Muscle of arm (tissue), 14 donors: ENCODE measurements at places on chromosomes 6 and 20.

DNA sequence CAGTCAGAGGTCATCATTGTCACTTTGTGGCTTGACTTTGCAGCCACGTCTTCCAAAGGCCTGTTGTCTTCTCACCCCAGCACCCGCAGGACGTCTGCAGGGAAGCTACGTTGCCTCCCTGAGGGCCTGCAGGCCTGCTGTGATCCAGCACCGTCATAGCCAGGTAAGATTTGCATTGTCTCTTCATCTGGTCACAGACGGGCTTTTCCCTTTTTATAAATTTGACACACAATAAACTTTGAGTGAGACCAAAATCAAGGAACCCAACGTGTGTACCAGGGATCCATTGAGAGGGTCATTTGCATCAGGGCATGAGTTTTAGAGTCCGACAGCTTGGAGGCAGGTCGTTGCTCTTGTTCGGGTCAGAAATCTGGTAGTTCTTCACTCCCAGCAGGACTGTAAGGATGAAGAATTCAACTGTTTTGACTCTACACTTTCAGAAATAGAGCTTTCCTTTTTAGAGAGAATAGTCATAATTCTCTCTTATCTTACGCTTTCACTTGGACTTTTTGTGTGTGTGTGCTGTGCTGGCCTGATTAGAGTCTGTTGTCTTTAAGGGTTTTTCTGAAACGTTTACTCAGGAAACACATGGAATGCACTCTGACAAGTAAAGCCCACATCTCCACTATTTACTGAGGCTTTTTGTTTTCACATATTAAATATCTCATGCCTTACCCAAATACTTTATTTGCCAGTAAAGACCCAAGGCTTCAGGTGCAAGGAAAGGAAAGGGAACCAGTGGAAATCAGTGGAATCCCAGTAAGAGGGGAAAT, 177.2 kb upstream of the TAB2 start:
- no peak for DNase-seq

DNA sequence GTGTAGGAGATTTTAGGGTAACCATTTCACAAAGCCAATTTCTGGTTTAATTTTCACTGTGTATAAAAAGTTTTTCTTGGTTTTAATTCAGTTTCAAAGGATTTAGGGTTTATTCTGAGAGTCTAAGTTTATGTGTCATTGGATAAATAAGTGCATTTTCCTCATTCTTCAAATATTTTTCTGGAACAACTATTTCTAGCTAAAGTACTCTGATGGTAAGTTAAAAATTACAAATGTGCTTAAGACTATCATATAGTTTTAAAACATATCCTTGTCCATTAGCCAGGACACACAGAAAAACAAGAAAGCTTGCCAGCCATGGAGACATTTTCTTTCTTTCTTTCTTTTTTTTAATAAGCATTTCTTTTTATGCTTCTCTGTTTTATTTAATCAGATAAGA, 333.0 kb downstream of the RFPL4B start:
- DNase-seq, result no peak

GRCh38 chr6:163355426-163355991, 59.0 kb upstream of the QKI start:
- DNase-seq, result peak; percentile 44

DNA sequence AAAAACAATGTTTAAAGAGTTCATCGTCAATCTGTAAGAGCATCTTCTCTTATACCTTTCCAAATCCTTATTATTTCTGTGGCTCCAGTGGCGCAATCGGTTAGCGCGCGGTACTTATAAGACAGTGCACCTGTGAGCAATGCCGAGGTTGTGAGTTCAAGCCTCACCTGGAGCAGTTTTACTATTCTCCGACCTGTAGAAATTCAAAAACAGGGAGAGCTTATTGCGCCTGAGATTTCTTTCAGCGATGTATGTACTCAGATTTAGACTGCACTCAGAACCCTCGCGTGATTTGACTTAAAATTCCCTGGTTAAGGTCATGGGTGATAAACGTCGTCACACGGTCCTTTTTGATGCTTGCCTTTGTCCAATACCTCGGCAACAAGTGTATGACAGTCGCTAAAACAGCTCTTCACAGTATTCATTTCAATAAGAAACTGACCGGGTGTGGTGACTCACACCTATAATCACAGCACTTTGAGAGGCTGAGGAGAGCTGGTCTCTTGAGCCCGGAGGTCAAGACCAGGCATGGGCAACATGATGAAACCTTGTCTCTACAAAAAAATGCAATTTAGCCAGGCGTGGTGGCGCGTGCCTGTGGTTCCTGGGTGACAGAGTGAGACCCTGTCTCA, 11.9 kb downstream of the GPX5 start:
- DNase-seq, result no peak

GRCh38 chr6:8914700-8915099, 479.4 kb upstream of the SLC35B3 start:
- DNase-seq, result no peak
